ENCODE measurements at places on chromosomes 2 and 18.
A peak's percentile ranks its signal among the peaks of the same experiment; 100 is the strongest.

GRCh38 chr2:20877960-20878359 is 55.1 kb upstream of the LDAH start:
- no peak for DNase-seq

- no peak for DNase-seq
These were observed 328.4 kb downstream of the CLIP4 start for GRCh38 chr2:29443627-29444026.

GRCh38 chr2:30927465-30928075 is 120.3 kb upstream of the CAPN13 start:
- no peak for DNase-seq

DNA sequence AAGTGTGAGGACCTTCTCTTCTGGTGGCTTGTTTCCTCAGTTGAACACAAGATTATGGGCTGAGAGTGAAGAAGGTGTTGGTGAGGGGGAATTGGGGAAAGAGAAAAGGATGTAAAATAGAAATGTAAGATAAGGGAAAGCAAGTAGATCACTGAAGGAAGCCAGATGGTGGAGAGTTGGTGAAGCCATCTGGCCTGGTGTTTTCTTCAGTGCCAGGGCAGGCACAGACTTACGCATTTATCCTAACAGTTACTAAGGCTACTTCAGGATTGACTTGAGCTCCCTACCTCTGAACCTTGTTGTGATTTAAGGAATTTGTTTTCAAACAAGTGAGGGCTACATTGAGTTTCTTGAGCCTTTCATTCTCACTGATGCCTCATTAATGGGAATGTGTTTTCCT is 113.8 kb downstream of the GALNT1 start:
- no peak for DNase-seq

GRCh38 chr18:55415258-55415871 is 172.6 kb downstream of the TCF4 start:
- peak; percentile 67 for DNase-seq

DNA sequence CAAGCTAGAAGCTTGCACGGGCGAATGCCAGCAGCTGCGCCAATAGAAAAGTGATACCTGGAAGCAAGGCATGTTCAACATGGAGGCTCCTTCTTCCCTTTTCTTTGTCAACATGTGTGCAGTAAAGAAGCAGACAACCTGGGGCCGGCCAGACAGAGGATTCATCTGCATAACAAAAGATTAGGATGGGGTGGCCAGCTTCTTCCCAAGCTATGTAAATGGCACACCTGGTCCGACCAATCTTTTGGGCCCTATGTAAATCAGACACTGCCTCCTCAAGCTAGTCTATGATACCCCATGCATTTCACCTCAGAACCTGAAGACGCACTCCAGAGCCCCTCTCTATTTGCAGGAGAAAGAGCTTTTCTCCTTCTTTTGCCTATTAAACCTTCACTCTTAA is 66.4 kb upstream of the TGFA start:
- no peak for DNase-seq

- no peak for DNase-seq
These were observed 12.3 kb downstream of the FASTKD1 start for GRCh38 chr2:169561364-169561763.

- no peak for DNase-seq
These were observed 93.0 kb downstream of the LBH start for GRCh38 chr2:30324245-30324908.

DNA sequence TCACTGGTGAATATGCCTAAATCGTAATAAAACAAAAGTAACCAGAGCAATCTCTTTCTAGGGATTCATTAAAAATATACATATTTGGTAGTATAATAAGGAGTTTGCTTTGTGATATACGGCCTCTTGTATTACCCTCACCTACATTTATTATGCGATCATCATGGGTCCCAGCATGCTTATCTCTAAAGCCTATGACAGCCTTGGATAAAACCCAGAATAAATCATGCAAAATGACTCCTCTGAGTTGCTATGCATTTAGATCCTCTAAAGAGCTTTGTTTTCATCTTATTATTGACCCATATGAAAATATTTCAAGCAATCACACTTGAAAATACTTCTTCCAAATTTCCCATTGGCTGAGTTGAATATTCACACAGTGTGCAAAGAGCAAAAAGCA is 432.3 kb downstream of the SUCLG1 start:
- no peak for DNase-seq

DNA sequence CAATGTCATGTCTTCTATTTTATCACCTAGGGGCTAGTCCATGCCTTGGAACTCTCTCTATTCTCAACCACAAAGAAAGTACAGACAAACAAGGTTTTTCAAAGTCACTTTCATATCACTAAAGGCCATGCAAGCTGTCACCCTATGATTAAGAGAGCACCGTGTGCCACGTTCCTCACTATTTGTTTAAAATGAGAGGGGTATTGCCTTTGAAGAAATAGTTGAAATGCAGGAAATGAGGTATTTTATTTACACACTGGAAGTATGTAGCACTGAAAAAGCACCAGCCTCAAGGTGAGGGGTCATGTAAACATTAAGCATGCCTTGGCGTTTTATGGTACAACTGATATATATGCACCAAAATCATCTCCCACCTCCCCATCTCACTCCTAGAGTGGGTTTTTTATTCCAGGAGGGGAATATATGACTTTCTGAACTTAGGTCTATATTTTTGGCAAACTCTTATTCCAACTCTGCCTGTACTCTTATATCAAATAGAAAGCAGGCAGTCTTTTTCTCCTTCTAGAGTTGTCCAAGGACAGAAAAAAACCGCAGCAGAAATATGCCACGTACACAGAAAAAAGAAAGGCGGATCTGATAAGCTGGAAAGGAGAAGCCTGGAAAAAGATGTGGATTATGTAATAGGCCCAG is 53.5 kb downstream of the VSNL1 start:
- DNase-seq = no peak

GRCh38 chr2:202870431-202871299 is 901 bp downstream of the ICA1L start:
- DNase-seq = peak; percentile 73

- DNase-seq = no peak
These were observed 104.5 kb upstream of the EPC2 start for GRCh38 chr2:148540022-148540421.

DNA sequence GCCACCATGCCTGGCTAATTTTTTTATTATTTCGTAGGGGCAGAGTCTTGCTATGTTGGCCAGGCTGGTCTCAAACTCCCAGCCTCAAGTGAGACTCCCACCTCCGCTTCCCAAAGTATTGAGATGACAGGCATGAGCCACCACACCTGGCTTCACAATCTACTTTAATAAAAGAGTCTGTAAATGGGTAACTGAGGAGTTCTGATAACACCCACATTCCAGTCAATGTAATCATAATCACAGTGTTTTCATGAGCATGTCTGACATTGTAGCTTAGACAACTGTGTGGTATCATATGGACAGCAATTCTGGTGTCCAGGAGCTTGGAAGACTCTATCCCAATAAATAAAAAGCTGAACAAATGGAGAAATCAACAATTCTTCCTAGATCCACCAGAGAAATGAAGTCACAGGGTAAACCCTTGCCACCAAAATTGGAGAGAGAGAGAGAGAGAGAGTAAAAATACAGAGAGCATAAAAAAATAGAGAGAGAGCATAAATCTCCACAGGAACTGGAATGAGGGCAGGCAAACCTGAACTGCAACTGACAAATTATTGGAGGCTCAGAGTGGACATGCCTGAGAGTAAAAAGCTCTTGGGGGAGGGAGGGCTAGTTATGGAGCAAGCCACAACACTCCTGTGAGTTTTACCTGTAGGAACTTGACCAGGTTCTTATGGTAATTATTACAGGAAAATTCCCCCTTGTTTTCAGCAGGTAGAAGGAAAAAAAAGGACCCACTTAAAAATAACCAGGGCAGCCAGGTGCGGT is 12.4 kb upstream of the NBEAL1 start:
- DNase-seq = no peak

GRCh38 chr2:10961490-10961875 is 49.7 kb downstream of the KCNF1 start:
- no peak for DNase-seq

DNA sequence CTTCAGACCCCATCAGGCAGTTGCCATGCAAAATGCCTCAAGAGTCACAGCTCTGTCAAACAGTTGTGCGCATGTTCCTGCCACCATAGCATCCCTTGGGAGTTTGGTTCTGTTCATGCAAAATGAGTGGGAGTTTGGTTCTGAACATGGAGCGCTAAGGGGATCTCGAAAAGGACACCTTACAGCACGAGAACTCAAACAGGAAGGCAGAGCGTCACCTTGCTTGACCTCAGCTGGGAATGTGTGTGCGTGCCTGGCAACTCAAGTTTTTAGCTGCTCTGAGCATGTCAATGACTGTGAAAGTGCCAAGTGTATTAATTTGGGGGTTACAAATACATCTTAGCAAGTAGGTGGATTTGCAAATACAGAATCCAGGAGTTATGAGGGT is 16.6 kb downstream of the MALL start:
- no peak for DNase-seq

DNA sequence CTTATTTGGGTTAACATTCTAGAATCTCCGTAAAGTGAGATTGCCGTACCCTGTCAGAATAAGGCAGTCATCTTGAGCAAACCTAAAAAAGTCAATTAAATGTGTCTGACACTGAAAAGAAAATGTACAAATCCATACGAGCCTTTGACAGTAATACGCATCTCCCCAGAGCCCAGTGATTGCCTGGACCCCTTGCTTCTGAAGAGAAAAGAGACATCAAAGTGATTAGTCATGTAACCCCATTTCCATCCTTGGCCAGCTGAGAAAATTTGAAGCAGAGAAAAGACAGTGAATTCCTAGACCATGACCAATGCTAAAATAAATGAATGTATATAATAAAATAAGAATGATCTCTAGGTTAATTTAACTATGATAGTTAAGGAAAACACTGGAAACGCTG is 1499.4 kb downstream of the SUCLG1 start:
- DNase-seq = no peak

DNA sequence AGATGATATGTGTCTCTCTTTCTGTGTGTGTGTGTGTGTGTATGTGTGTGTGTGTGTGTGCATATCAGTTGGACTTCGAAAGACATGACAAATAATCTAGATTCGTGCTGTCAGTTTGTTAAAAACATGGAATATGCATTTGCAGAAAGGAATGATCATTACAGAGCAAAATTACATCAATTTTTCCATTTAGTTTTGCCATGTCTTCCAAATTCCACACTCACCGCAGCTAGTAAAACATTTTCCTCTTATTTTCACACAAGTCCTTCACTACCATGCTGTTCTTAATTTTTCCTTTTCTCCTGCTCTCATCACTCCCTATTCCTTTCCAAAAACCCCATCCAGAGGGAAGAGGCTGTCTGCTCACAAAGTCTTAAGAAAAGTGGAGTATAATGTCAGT is 1191.4 kb upstream of the SLC39A10 start:
- no peak for DNase-seq

DNA sequence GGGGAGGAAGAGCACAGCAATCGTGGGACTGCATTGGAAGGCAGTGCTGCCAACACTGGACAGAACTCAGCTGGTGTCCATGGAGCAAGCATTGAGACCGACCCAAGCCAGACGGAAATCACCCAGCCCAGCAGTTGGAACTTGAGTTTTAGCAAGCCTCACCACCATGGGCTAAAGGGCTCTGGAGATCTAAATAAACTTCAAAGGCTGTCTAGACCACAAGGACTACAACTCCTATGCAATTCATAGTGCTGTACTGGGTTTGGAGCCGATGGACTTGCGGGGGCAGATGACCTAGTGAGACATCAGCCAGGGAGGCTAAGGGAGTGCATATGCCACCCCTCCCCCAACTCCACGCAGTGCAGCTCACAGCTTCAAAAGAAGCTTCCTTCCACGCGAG is 243.6 kb upstream of the SLC39A10 start:
- DNase-seq = no peak

DNA sequence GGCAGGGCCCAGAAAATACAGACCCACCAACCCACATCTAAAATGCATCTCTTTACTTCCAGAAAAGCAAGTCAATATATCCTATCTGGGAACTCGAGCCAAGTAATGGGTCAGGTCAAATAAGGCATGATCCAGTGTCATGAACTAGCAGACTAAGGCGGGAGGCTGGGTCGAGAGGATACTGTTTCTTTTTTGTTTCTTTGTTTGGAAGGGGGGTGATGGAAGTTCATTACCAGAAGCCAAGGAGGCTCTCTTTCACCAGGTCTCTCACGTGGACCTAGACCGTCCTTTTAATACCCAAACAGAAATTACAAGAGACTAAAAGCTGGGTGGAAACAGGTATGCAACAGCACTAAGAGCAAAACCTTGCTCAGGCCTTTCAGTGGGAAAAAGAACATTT is 108.3 kb downstream of the HDAC4 start:
- DNase-seq = no peak

- no peak for DNase-seq
These were observed 6.4 kb downstream of the CD207 start for GRCh38 chr2:70828914-70829824.

GRCh38 chr2:148926981-148927401 is 52.0 kb downstream of the KIF5C start:
- DNase-seq = no peak

DNA sequence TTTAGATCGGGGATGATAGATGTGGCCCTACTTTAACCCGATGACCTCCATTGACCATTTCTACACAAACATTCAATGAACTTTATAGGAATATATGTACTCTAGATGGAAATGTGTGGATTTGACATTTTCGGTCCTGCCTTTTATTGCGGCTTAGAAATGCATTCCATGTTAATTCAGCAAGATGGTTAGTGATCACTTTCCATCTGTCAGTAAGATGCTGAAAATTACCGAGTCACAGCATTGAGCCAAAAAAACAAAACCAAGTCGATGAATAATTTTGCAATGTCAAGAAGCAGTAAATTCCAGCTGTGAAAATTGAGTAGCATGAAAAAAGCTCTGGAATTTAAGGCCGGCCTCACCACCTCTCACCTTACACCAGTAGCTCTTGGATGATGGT is 1642.6 kb upstream of the NXPH2 start:
- DNase-seq = no peak

DNA sequence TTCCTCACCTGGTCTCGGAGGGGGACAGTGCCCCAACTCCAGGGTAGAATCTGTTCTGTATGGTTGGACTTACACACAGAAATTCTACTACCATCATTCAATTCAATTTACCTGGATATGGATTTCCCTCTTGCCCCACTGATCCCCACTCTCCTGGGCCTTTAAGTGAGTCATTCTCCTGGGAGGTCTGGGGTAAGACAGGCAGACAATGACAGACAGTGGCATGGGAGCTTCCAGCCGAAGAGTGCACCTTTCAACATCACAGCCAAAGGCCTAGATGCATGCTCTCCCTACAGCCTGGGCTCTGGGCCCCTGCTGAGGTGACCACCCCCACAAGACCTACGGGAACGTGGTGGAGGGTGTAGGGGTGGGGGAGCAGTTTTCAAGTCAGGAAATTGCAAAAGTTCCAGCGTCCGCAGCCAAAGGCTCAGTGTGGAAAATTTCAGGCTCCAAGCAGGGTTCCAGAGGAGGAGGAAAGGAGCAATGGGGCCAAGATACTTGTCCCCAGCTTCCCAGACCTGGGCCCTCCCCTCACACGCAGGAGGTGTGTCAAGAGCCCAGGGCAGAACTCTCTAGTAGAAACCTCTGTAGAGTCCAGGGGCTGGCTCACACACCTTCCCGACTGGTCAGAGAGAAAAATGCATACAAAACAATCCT is 296.4 kb downstream of the CYP26B1 start:
- no peak for DNase-seq

Data from SK-N-DZ (cell line).